ENCODE measurements at places on chromosomes 16 and 17. TPM values are rescaled to one million over a fixed set of nuclear protein-coding genes. Genes with fewer than 3 reads are reported as not detected.

DNA sequence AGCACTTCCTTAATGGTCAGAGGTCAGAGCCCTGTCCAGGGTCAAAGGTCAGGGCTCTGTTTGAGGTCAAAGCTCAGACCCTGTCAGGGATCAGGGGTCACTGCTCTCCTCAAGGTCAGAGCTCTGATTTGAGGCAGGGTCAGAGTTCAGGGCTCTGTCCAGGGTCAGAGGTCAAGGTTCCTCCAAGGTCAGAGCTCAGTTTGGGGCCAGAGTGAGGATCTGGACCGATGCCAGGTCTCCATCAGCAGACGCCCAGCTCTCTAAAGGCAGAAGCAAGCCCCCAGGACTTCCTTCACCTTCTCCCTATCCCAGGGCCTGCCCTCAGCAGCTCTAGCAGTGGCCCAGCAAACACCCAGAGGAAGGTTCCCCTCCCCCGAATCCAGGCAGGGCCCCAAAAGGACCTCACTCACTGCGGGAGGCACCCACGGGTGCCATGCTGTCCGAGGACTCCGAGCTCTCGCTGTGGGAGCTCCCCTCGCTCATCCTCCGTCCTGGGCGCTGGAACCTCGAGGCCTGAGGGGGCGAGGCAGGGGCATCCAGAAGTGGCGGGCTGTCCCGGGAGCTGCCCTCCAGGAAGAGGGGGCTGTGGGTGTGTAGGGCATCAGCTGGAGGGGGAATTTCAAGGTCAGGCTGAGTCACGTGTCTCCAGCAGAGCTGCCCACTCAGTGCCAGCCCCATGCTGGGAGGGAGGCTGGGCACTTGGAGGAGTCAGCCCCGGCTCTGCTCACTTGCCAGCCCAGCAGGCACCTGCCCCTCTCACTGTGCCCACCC lies 26.7 kb downstream of the PIMREG start:
- no peak for DNase-seq

DNA sequence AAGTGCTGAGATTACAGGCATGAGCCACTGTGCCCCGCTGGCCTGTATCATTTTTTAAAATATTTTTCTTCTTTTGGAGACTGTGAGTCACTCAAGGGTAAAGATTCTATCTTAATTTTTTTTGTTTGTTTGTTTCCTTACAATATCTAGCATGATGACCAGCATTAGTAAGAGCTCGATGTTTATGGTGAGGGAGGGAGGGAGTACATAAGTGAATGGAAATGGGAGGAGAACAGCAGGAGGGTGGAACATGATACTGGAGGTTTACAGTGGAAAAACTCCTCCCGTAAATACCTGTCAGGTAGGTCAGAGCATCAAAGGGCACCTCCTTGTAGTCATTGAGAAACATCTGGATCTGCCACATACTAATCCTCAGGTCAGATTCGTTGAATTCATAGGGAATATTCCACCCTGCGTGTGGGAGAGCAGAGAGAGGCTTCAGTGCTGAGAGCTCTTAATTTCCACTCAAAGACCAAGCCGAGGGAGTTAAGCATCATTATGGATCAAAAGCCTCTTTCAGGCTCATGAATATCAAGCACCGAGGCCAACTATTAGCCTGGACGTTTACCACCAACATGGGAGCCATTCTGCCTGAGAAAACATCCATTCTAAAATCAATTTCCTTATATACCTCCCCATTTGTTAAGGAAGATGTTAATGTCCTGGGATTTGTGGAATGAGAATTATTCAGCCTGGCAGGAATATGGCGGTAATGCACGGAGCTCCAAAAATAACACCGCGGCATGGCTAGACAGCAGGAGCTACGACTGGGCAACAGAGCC lies 51.8 kb downstream of the LYRM1 start:
- no peak for DNase-seq

- DNase-seq = no peak
Measured at GRCh38 chr16:89827383-89828198, 684 bp upstream of the SPIRE2 start.

SHMT1 gene
- total RNA-seq = 13.0 TPM

All from kidney epithelial cell (primary cell).